M059J (cell line): ENCODE measurements at places on chromosomes 6 and 20. TPM values are rescaled to one million over a fixed set of nuclear protein-coding genes. Genes with fewer than 3 reads are reported as not detected.

Gene RAET1L
- 0.42 TPM in 1 of 2 replicates, not detected in the other for total RNA-seq

Gene CUL7
- 8.3 and 17.7 TPM in 2 replicates for total RNA-seq

Gene LY6G6F
- not detected in 2 replicates for total RNA-seq

GRCh38 chr20:25341716-25342680 is 48.6 kb downstream of the ABHD12 start:
- DNase-seq: peak; percentile 93

- DNase-seq: no peak
Observed at GRCh38 chr20:62765432-62766070, 30.7 kb upstream of the MRGBP start.
